CD4-positive, CD25-positive, alpha-beta regulatory T cell (primary cell): ENCODE measurements at places on chromosomes 2 and 18. TPM values are rescaled to one million over a fixed set of nuclear protein-coding genes. Genes with fewer than 3 reads are reported as not detected.

DNA sequence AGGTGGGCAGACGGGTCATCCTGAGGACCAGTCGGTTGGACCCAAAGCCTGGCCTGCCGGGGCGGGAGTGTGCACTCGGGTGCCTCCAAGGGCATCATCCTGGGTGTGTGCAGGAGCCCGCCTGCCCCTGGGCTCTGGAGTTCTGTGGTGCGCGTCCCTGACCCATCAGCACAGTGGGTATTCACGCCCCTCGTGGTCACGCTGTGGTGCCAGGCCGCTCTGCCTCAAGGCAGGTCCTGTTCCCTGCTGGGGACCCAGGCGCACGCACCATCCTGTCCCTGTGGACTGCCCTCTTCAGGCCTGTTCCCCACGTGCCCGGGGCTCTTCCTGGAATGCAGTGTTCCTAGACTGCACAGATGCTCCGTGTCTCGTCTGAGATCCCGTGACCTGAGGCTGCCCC lies 14.3 kb upstream of the D2HGDH start:
- DNase-seq = no peak

- DNase-seq = no peak
Observed at GRCh38 chr2:236776206-236776605, 206.6 kb downstream of the ACKR3 start.

Gene FBXO41
- 17.4 TPM for total RNA-seq

GRCh38 chr2:192969055-192969454 lies 774.3 kb upstream of the TMEFF2 start:
- DNase-seq = no peak

DNA sequence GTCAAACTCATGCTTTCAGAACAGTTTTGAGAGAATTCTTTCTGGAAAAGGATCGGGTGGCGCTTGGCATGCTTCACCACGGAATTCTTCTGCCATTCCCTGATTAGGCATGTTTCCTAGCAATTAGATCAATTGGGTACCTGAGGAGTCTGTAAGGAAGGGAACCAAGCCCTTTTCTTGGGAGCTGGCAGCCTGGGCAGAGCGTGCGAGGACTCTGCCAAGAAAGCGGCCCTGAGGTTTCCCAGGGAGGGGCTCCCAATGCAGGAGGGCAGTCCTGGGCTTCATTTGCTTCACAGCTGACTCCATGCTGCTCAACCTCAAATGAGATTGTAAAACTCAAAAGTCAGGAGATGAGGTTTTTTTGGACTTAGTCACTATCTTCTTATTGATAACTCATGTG lies 60.3 kb downstream of the MYCN start:
- DNase-seq = no peak

DNA sequence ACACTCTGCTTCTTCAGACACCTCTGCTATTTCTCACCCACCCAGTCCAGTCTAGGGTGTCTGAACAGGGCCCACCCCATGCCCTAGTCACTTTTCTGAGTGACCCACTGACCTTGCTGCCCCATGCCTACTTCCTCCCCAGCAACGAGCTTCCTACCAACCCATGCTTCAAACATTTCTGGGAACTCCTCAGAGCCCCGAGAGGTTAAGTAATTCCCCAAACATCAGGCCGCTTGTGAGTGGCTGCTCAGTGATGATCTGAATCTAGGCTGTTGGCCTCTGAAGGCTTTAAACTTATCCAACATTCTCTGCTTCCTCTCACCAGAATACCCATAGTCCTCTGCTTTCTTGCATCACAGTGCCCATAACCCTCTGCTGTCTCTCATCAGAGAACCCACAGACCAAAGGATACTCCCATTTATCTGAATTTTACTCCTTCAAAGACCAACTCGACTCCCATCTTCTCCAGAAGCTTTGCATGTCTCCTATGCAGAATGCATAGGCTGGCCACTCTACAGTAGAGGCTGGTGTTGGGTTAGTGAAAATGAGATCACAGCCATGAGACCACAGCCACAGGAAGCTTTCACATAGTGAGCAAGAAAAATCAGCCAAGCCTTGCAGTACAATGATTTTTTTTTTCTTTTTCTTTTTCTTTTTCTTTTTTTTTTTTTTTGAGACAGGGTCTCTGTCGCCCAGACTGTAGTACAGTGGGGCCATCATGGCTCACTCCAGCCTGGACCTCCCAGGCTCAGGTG lies 309.5 kb upstream of the LYPD1 start:
- DNase-seq = no peak

DNA sequence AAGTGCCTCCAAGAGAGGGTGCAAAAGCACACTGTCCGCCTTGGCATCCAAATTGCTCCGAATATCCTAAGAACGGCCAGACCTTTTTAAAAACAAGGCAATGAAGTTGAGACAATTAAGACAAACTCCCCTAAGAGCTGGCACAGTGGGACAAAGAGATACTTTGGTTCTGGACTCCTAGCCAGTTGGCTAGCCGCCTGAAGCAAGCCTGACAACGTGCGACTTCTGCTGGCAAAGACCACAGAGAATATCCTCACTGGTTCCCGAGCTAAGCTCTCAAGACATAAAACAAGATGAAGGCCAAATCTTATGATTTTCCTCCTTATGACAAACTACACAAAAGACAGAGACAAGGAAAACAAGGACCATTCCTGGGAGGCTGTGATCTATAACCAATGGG lies 32.7 kb downstream of the CHRNA1 start:
- no peak for DNase-seq

- DNase-seq = no peak
Observed at GRCh38 chr2:137960223-137960622, 4.0 kb upstream of the HNMT start.

Gene AQP12A
- not detected for total RNA-seq

GRCh38 chr2:141707486-141707885 lies 423.3 kb downstream of the LRP1B start:
- DNase-seq = no peak

DNA sequence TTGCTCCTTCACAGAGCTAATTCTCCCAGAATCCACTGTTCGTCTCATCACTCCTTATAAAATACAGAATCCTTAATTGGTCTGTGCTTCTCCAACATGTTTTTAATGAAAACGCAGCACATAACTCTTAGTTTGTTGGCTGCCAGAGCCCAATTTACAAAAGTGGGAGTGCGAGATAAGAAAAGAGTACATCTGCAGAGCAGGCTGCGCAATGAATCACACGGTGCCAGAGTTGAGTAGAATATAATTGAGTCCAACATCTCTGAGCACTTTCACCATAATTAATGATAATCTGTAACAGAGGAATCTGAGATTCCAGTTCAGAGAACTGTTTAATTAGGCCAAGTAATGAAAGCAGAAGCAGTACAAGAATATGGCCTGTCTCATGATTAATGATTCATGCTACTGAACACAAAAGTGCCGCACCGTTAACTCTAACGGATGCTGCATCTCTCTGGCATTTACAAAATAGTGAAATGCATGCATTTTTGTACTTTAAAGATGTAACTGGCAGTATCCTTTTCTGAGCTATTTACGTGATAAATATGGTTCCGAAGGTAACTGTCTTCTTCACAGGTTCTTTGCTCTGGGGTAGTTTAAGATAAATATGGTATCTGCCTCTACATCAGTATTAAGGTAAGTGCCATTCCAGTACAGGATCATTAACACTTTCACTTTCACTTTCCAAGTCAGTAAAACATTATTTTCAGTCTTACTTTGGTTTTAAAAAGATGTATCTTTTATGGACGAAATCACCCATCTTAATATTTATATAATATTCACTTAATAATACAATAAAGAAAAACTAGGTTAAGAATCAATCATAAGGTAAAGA lies 785.6 kb downstream of the NR4A2 start:
- peak; percentile 1 for DNase-seq

Gene CYP27C1
- not detected for total RNA-seq

GRCh38 chr18:56975276-56975675 lies 171.6 kb upstream of the BOD1L2 start:
- DNase-seq = no peak

DNA sequence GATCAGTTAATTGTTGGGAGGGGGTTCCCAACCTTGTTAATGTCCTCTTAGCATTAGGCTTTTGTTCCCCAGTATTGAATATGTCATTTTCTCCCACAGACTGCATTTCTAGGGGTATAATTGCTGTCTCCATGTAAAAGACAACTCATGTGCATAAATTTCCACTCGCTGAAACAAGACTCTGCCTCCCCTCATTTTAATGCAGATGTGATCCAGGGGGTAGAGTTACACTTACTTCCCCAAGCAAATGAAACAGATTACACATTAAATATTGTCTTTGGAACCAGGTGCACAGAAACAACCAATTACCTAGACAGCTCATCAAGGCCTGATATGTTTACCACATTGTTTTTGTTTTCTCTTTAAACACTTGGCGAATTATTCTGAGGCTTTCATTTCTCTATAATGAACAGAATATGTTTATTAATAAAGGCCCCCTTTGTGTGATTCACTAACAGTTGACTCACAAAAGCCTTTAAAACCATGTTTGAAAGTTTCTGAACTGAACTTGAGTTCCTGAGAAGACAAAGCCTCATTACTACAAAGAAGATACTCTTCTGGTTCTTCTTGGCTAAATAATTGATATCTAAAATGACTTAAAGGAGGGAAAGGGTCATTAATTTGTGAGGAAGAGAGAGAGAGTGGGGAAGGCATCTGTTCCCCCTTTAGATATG lies 15.0 kb upstream of the ACVR1 start:
- DNase-seq = no peak

DNA sequence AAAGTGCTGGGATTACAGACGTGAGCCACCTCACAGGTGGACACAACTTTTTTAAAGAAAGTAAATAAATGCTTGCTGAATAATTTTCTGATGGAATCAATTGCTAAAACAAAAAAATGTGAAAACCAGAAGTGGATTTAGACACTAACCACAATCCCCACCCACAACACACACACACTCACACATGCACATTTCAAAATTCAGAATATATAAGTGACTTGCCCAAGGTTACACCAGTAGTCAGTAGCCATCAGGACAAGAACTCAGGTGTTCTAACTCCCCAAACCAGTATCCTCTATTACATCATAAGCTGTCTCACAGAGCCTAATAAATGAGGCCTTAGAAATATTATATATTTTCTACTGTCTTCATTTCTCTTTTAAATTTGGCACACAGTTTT lies 1923.6 kb upstream of the PIK3C3 start:
- DNase-seq = no peak

GRCh38 chr2:181459621-181460021 lies 2.4 kb downstream of the ITGA4 start:
- DNase-seq = no peak

Gene HOXD9
- not detected for total RNA-seq

DNA sequence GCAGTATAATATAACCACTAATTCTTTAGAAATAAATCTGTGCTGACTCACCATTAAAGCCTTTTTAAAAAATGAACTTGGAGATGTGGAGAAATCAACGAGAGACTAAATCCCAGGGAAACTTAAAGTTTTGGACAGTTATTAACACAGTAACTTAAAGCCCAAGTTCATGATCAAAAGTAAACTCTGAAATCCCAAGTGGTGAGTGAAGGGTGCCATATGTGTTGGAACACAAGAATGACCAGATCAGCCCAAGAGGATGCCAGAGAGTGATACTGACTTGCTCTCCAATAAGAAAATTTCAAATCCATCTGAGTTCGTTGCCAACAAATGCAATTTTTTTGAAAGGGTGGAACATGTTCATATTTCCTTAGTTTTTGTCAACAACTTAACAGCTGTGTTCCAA lies 838.1 kb upstream of the ACVR2A start:
- no peak for DNase-seq

DNA sequence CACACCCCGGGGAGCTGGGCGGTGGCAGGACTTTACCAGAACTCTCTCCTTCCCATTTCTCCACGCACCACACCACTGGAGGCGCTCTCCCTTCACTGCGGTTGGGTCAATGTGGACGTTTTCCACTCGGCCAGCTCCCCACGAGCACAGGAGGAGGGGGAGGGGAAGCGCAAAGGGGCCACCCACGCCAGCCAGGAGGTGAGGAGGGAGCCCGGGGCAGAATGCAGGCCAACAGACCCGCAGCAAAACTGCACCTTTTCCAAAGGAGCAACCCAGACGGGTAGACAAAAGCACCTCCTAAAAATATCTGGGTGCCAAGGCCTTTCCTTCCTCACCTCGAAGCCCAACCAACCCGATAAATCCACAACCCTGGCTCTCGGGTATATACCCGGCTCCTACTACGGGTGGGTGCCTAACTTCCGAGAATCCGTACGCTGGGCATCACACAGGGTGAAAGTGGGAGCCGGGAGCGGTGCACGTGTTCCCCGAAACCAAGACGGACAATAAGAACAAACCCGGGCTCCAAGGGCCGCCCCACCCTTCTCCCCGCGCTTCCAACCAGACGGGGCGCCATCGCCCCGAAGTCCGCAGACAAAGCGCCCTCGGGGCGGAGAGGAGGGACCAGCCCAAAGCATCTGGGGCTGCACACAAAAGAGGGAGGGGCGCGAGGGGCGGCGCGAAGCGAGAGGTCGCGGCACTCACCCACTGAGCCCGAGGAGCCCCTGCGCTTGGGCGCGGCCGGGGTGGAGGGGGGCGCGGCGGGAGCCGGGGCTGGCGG lies 1.0 kb downstream of the RTN4 start:
- DNase-seq = peak; percentile 60

DNA sequence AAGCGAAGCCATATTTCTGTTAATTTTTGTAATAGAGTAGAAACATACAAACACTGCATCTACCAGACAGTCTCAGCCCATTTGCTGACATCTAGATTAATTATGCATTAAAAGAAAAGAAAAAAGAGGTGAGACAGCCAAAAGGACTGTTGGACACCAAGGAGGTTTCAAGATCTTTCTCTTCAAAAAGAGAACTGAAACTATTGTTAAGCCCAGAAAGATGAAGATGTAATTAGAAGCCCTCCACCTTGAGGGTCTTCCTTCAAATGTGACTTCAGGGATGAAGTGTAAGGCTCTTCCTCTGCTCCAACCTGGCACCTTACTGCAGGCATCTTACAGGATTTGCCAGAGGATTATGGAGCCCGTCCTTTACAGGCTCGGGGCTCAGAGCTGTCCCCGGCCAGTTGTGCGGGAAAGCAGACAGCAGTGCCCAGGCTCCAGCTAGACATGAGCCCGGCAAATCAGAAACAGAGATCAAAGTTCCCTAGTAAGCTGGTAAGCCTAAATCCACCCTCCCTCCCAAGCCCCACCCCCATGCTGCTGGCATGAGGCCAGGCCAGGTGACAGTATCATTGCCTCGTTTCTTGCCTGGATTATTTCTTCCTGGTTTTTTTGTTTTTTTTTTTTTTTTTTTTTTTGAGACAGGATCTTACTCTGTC lies 38.9 kb downstream of the ADI1 start:
- DNase-seq = no peak

Gene BCL2
- total RNA-seq = 125 TPM

DNA sequence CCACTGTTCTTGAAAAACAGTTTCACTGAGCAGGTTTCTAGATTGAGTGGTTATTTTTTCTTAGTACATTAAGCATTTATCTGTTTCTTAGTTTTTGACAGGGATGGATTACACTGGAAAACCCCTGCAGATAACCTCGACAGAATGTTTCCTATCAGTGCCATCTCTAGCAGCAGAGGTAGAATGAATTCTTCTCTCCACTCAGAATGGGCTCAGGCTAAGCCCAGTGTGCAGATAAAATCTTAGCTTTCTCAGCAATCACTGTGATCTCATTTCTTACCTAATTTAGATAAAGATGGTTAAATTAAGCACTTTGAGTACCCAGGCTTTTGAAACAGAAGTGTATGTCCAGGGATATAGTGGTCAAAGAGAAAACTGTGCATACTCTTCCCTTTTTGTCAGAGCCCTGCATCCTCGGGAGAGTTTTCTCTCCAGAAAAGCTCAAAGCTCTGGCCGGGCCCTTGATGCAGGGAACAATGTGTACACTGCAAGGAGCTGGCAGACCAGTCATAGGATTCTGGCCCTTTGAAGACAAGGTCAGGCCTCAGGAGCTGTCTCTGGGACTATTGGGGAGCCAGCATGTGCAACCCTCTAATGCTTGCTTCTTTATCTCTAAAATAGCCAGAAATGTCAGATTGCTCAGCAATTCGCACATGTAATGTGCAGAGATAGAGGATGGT lies 10.6 kb upstream of the AKAIN1 start:
- no peak for DNase-seq
